WTC11 (cell line): ENCODE measurements at places on chromosomes 11 and 22. TPM values are rescaled to one million over a fixed set of nuclear protein-coding genes. Genes with fewer than 3 reads are reported as not detected.

DNA sequence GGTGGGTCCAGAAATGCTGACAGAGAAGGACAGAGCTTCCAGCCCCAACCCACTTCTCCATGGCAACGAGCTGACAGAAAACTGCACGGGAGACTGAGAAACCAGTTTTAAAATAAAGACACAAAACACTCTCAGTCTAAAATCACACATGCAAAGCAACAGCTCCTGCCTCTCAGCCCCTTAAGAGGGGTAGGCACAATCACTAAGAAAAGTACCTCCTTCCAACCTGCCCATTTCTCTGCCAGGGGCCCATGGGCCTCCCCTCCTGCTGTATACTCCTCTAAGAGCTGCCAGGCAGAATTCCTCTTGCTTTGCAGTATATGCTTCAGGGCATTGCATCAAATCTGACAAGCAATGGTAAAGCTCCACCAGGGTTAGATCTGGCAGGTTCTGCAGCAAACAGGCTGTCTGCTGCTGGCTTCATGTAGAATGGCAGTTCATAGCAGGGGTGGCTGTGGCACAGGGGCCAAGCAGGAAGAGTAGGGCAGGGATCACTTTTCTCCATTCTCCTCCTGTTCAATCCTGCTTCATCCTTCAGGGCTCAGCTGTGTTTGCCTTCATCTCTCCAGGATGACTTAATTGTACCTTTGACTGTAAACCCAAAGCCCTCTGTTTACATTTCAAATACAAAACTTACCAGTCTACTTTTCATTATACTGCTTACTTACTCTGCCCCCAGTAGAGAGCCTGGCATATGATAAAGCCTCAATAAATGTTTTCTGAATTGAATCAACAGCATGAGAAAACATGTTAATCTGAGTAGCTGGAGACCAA lies 77.7 kb downstream of the KCNC1 start:
- H3K36me3 ChIP-seq = no peaks in the 10 kb centered on the region
- no peak overlapping the region for H3K4me3 ChIP-seq
- H3K27ac ChIP-seq = no peak overlapping the region

DNA sequence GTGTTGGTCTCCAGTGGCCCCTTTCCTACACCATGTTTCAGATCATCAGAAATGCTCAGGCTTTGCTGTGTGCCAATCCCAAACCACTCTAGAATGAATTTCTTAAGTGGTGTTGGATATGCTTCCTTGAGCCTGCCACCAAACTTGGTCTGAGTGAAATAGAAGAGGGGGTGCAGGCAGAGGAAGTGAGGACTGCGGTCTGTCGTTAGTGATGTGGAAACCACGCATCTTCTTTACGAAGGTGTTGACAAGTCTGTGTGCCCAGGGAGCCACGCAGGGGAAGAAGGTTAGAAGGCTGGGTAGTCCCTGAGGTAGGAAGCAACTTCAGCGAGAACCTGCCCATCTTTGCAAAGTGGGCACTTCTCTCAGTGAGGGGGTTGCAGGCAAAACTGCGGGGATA lies 187.4 kb upstream of the NAV2 start:
- no peaks in the 10 kb centered on the region for H3K36me3 ChIP-seq
- H3K4me3 ChIP-seq = no peak overlapping the region
- DNase-seq = no peak
- H3K27me3 ChIP-seq = no peaks in the 10 kb centered on the region; the same call in 1 of the 2 replicates
- H3K4me1 ChIP-seq = peaks cover 30% of the 10 kb centered on the region

DNA sequence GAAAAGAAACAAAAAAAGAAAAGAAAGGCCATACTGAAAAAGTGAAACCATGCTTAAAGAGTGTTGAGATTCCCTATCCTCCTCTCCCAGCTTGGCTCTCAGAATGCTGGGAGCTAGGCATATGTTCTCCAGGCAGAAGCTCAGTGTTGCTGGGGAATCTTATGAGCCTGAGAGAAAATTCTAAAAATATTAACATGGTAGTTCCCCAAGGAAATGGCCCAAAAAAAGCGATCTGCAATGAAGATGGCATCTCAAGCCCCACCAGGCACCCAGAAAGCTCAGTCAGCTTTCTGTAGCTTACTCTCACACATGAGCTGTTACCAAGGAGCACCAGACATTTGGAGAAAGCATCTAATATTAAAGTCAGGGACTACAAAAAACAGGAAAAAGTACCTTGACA lies 94.5 kb downstream of the CD44 start:
- no peak overlapping the region for H3K4me3 ChIP-seq
- peaks cover 16% of the 10 kb centered on the region for H3K4me1 ChIP-seq
- no peak overlapping the region for H3K27ac ChIP-seq

DNA sequence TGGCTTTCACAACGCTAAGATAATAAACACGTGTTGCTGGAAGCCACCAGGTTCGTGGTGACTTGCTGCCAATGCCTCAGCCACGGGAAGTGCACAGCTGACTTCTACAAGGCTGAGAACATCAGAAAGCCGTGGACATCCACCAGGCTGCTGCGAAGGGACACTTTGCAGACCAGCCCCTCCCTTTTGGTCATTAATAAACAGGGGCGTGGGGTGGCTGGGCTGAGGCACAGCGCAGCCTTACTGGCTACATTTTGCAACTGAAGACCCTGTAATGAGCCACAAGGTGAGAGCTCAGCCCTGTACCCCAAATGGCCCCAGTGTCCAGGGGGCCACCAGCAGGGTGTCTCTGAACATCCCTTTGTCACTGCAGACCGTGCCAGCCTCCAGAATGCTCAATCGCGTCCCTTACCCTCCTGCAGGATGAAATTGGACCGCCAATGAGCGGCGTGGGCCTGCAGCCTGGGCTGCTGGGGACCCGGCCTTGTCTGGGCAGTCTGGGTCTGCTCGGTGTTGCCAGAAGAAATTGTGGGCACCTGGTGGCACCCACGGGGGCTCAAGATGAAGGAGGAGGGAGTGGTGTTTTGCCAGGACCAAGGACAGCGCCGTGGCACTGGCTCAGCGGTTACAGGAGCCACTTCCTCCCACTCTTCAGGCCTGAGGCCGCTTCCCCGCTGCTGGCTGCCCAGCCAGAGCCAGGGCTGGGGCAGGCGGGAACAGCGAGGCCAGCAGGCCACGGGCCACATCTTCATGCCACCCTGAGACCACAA lies 181.9 kb downstream of the CTTN start:
- no peak for DNase-seq
- peaks cover 17% of the 10 kb centered on the region for H3K4me1 ChIP-seq
- no peak overlapping the region for H3K4me3 ChIP-seq
- H3K27me3 ChIP-seq = no peaks in the 10 kb centered on the region
- H3K36me3 ChIP-seq = no peaks in the 10 kb centered on the region

GRCh38 chr22:41517172-41518047 lies 26.9 kb downstream of the POLR3H start:
- DNase-seq = peak; percentile 86
- peaks cover 14% of the 10 kb centered on the region for H3K4me1 ChIP-seq
- peaks cover 22% of the 10 kb centered on the region; the same call in 1 of the 2 replicates for H3K36me3 ChIP-seq
- no peak overlapping the region for H3K27ac ChIP-seq

DNA sequence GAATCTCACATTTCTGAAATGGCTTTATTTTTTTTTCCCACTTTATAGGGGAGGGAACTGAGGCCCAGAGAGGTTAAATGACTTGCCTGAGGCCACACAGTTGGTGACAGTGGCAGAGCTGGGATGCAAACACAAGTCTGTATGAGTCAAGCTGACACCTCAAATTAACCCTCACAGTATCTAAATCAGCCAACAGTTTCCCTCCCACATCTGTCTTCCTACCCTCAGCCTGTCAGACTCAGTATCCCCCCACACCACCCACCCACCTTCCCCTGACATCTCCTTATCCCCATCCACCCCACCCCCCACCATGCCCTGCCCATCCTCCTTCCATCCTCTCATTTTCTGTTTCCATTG lies 95.2 kb downstream of the TP53I11 start:
- no peak overlapping the region for H3K27ac ChIP-seq
- H3K27me3 ChIP-seq = no peaks in the 10 kb centered on the region; the same call in 1 of the 2 replicates
- no peak for DNase-seq
- H3K4me3 ChIP-seq = no peak overlapping the region
- H3K36me3 ChIP-seq = peaks cover 4% of the 10 kb centered on the region
- peaks cover 53% of the 10 kb centered on the region for H3K4me1 ChIP-seq

DNA sequence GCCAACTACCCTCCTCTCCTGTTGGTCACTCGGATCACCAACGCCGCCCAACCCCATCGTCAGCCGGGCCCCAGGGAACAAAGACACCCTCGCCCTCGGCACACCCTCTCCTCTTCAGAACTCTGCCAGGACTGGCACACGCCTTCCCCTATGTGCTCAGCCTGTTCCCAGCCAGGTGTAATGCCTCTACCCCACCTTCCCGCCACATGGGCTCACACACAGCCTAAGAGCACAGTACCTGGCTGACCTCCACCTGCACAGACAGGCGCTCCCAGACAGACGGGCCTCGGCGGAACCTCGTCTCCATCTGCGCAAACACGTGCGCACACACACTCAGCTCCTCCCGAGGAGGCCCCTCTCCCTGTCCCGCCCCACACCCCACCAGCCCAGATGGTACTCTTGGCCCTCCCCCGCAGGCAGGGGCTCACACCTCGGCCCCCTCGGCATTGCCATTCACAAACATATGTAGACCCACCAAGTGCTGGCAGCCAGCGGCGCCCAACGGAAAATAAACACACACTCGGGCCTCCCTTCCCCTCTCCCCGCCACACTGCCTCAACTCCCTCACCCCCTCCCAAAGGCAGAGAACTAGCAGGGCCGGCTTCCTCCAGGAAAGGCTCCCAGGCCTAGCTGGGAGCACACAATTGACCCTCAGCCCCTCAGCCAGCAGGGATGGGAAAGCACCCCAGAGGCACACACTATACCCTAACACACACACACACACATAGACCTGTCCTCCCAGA lies 8.5 kb downstream of the ELFN2 start:
- peak overlapping the region; percentile 68 for H3K4me3 ChIP-seq
- no peaks in the 10 kb centered on the region for H3K36me3 ChIP-seq
- H3K27ac ChIP-seq = no peak overlapping the region
- DNase-seq = no peak
- H3K27me3 ChIP-seq = peaks cover 35% of the 10 kb centered on the region
- peaks cover 27% of the 10 kb centered on the region for H3K4me1 ChIP-seq

DNA sequence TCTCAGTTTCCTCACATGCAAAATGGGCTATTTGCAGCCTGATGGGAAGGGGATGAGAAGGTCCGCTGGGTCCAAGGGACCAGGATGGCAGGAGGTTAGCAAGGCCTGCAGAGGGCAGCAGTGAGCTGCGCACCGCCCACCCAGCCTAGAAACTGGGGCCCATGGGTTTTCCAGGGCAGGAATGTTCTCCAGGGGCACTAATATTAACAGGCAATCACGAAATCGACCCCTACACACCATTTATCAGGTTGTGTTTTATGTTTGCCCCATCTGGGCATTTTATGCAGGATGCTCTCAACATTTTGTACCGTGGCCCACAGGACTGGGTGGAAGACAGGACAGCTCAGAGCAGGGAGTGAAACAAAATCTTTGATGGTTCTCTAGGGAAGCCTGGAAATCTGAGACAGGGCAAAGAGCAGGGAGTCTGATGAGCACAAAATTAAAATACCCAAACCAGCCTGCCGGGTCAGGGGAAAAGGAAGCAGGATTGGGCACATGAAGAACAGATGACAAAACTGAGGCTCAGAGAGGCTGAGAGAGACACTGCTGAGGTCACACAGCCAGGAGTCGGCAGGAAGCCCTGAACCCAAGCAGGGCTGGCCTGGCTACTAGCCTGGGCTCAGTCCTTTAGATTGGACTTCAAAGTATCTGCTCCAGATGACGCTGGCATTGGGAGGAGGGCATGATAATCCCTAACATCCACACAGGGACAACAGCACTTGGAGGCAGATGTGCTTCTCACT lies 1.6 kb upstream of the BCR start:
- peak; percentile 84 for DNase-seq
- no peak overlapping the region for H3K27ac ChIP-seq
- no peaks in the 10 kb centered on the region; the same call in none of the 2 replicates for H3K27me3 ChIP-seq
- peaks cover 39% of the 10 kb centered on the region for H3K4me1 ChIP-seq

GRCh38 chr11:70812472-70812871 lies 414.1 kb downstream of the CTTN start:
- H3K4me1 ChIP-seq = no peaks in the 10 kb centered on the region
- DNase-seq = no peak
- H3K4me3 ChIP-seq = no peak overlapping the region
- H3K36me3 ChIP-seq = peaks cover 5% of the 10 kb centered on the region; the same call in 1 of the 2 replicates
- no peaks in the 10 kb centered on the region; the same call in 1 of the 2 replicates for H3K27me3 ChIP-seq

DNA sequence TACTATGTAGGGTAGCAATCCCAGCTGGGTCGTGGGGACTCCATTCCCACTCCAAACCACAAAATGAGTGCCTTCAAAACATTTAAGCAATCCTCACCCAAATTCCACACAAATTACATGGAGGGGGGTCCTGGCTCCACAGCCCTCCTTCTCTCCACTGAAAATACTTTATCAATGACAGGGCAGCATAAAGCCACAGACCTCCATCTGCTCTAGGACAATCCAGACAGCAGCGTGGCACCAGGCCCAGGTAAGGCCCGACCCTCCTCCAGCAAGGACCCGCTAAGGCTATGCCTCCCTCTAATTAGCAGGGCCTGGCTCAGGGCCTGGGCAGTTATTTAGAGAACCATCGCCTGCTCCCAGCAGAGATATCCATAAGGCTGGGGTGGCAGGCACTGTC lies at the start of gene PANX3:
Gene PANX3, plus strand, starts transcription at position 365 of the 400 bp plus-strand sequence. CDS start 129 bp downstream, outside the sequence.
- H3K36me3 ChIP-seq = no peaks in the 10 kb centered on the region
- H3K27ac ChIP-seq = no peak within 1 kb of the TSS
- no peak for DNase-seq
- H3K4me3 ChIP-seq = no peak within 1 kb of the TSS

DNA sequence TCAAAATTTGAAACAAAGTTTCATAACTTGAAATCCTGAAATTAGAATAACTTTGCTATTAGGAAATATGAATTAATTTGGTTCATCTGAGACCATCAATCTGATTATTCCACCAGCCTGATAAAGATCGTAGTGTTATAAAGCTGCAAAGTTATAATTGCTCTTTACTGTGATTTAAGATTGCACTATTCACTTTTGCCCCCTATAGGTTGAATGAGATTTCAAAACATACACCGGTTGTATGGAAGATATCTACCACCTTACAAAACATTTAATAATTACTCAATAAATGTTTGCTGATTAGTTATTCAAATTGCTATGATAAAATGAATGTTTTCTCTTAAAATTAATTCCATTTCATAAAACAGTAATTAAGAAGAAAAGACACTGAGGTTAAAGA lies 26.1 kb downstream of the APIP start:
- no peak overlapping the region for H3K4me3 ChIP-seq
- H3K27ac ChIP-seq = no peak overlapping the region
- H3K4me1 ChIP-seq = no peaks in the 10 kb centered on the region
- no peak for DNase-seq
- H3K36me3 ChIP-seq = no peaks in the 10 kb centered on the region
- H3K27me3 ChIP-seq = no peaks in the 10 kb centered on the region

GRCh38 chr11:60343094-60343704 lies 16.1 kb downstream of the MS4A6E start:
- no peak for DNase-seq
- no peak overlapping the region for H3K27ac ChIP-seq
- no peaks in the 10 kb centered on the region for H3K27me3 ChIP-seq
- H3K4me1 ChIP-seq = peaks cover 20% of the 10 kb centered on the region

OR8G5 gene
- total RNA-seq = not detected in 3 replicates

ENTHD1 gene
- not detected in 3 replicates for total RNA-seq

TECTA gene
- 0.37 to 0.66 TPM (median 0.37 TPM) in 3 replicates for total RNA-seq

DEFB131B gene
- not detected in 3 replicates for total RNA-seq

PGA5 gene
- 0.16 to 0.35 TPM (median 0.30 TPM) in 3 replicates for total RNA-seq

CEND1 gene
- 2.0 to 3.1 TPM (median 2.7 TPM) in 3 replicates for total RNA-seq

GRIA4 gene
- 11.4 to 20.0 TPM (median 17.9 TPM) in 3 replicates for total RNA-seq

GGT5 gene
- total RNA-seq = 0.09 to 0.32 TPM (median 0.20 TPM) in 3 replicates
